Daoy (cell line): ENCODE measurements at places on chromosomes 3 and 15. TPM values are rescaled to one million over a fixed set of nuclear protein-coding genes. Genes with fewer than 3 reads are reported as not detected.

ATP13A5 gene
- 0.30 TPM in 1 of 2 replicates, not detected in the other for total RNA-seq

STRA6 gene
- total RNA-seq, result 28.3 and 30.8 TPM in 2 replicates

CTXN2 gene
- not detected in 2 replicates for total RNA-seq

ISLR2 gene
- total RNA-seq, result not detected in 2 replicates

CGNL1 gene
- 0.30 and 0.34 TPM in 2 replicates for total RNA-seq

SAMMSON gene
- total RNA-seq, result not detected in 2 replicates

CNTN6 gene
- total RNA-seq, result not detected in 2 replicates

OR4M2 gene
- total RNA-seq, result not detected in 2 replicates

DNAH12 gene
- total RNA-seq, result 0.06 TPM in 1 of 2 replicates, not detected in the other

FBXW12 gene
- total RNA-seq, result not detected in 2 replicates

CCDC33 gene
- total RNA-seq, result 4.9 and 5.9 TPM in 2 replicates

TPRG1 gene
- 0.54 and 0.69 TPM in 2 replicates for total RNA-seq

TRPM1 gene
- not detected in 2 replicates for total RNA-seq

BOC gene
- total RNA-seq, result 4.4 and 5.0 TPM in 2 replicates
